ENCODE measurements at places on chromosomes 6 and 20.

DNA sequence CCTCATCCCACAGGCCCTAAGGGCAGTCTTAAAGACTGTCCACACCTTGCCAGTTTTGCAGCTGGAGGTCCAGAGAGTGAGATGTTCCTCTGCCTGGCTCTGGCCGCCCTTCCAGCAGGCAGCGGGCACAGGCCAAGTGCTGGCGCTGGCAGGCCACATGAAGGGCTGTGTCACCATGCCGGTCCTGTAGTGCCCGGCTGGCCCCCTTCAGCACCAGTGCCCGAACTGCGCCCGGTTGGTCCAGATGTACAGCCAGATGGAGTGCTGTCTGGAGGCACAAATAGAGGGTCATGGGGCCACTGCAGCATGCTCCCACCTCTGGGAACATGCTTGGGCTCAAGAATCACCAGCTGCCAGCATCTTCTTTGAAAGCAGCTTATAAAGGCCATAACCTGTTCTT lies 3.8 kb downstream of the NFKBIE start:
- DNase-seq: no peak

GRCh38 chr20:1831606-1832005 lies 63.6 kb upstream of the SIRPA start:
- DNase-seq: no peak

DNA sequence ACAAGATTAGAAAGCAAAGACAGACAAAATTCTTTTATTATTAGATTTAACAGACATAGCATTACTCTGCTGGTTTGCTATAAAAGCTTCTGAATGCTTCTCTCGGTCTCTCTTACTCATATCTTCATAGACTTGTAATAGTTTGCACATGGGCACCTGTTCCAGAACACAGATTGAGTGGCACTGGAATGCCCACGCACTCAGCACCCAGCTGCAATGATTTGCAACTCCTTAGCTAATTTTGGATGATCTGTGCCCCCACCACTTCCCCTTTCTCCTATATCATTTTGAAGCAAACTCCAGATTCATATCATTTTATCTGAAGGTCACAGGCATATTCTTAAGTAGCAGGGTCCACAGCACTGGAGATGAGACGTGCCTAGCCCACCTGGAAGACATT lies 148.8 kb downstream of the CFAP61 start:
- no peak for DNase-seq

GRCh38 chr20:2312876-2313275 lies 17.1 kb downstream of the TGM3 start:
- DNase-seq: no peak

DNA sequence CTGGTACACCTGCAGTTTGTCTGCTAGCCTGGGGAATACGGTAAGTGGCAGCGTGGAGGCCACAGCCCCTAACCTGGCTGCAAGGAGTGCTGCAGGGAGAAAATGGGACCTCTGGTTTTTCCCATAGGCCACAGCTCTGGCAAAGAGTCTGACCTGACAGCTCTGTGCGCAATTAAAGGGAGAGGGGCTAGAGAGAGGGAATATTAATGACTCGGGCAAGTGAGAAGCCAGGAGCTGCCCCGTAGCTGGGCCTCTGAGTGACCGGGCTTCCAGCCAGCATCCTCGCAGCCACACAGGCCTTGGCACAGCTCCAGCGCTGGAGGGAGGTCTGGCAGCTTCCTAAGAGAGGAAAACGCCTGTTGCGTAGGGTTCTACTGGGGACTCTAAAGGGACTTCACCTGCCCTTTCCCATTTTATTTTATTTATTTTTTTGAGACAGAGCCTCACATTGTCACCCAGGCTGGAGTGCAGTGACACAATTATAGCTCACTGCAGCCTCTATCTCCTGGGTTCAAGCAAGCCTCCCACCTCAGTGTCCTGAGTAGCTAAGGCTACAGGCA lies 18.2 kb upstream of the OCSTAMP start:
- DNase-seq: no peak

DNA sequence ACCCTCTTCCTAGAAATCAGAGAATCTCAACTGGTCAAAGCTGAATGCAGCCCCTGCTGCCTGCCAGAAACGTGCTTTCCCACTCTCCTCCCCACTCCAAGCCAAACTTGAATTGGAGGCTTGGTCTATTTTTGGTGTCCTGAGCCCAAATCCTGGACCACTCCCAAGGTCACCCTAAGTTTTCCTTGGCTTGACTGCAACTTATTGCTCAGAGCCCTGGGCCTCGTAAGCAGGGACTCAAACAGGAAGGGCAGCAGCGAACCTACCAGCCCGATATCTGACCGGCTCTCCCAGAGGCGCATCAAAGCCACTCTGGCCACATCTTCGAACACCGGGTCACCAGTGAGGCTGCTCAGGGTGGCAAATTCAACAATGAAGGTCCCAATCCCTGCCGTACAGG lies 12.7 kb downstream of the EDEM2 start:
- DNase-seq: no peak

DNA sequence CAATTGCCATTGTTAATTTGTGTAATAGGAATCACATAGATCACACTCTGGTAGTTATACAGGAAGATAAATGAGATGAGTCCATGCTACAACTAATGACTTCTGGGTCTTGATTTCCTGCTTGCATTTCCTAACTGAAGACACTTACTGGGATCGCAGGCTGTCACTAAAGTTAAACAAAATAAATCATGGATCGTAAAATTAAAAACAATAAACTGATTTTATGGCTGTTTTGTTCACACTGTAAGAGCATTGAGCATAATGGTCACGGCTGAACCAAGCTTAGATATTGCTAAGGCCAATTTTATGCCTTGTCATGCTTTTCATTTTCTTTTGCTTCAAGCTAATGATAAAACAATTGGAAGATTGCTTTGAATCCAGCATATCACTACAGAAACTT lies 332.5 kb upstream of the CITED2 start:
- DNase-seq: no peak

GRCh38 chr6:35014341-35014740 lies 125.3 kb downstream of the ANKS1A start:
- DNase-seq: no peak

DNA sequence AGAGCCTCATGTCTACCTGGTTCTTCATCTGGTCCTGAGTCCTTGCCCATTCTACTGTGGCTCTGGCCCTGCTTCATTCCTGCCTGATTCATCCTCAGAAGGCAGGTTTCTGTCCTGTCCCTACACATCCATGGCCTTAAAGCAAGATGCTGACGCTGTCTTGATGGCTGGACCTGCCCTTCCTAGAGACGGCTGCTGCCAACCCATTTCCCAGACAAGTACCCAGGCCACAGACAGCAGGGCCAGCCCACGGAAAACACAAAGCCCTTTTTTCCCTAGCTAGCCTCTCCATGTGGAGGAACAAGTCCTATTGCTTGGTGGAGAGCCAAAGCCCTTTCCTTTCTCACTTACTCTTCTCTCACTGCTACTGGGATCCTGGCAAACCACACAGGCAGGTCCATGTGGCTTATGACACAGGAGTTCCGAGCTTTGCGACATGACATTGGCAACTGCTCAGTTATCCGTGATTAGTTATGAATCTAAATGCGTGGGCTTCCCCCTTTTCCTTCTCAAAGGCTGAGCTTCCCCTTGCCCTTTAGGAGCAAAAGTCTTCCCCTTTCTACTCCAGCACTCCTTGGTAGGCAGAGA lies 72.9 kb downstream of the SLC22A3 start:
- no peak for DNase-seq

DNA sequence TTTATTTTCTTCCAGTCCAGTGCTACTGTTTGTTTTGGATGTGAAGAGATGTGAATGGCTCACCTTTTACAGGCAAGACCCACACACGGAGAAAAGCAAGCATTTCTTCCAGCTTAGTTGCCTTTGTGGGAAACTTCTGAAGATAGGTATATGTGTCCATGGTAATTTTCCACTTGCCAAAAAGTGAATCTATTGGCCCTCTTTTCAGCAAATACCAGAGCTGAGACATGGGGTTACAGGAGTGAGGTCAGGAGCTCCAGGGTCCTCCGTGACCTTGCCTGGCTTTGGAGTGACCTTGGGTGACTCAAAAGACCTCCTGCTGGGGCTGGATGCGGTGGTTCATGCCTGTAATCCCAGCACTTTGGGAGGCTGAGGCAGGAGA lies 166.7 kb downstream of the SCML4 start:
- DNase-seq: no peak

- no peak for DNase-seq
These were observed 9.8 kb downstream of the RGS17 start for GRCh38 chr6:153121311-153121710.

DNA sequence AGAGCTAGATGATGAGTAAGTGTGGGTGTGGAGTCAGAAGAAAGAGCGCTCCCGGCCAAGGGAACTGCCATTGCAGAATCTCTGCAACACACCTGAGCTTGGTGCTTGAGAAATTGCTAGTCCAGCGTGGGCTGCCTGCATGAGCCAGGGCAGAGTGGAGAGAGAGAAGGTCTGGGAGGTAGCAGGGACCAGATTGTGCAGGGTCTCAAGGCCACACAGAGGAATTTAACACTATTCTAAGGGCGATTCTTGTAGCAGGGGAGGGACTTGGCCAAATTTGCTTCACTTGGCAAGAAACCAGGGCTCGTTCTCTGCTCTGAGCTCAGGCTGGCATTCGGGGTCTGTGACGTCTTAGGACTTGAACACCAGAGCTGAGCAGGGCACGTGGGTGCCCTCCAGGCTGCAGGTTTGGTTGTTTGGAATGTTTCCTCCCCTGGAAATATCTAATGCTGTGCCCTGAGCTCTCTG lies 53.5 kb downstream of the BCAS4 start:
- no peak for DNase-seq

GRCh38 chr6:166156942-166157341 lies 10.7 kb downstream of the TBXT start:
- DNase-seq: no peak

- no peak for DNase-seq
These were observed 136.7 kb downstream of the MMUT start for GRCh38 chr6:49326347-49326746.

DNA sequence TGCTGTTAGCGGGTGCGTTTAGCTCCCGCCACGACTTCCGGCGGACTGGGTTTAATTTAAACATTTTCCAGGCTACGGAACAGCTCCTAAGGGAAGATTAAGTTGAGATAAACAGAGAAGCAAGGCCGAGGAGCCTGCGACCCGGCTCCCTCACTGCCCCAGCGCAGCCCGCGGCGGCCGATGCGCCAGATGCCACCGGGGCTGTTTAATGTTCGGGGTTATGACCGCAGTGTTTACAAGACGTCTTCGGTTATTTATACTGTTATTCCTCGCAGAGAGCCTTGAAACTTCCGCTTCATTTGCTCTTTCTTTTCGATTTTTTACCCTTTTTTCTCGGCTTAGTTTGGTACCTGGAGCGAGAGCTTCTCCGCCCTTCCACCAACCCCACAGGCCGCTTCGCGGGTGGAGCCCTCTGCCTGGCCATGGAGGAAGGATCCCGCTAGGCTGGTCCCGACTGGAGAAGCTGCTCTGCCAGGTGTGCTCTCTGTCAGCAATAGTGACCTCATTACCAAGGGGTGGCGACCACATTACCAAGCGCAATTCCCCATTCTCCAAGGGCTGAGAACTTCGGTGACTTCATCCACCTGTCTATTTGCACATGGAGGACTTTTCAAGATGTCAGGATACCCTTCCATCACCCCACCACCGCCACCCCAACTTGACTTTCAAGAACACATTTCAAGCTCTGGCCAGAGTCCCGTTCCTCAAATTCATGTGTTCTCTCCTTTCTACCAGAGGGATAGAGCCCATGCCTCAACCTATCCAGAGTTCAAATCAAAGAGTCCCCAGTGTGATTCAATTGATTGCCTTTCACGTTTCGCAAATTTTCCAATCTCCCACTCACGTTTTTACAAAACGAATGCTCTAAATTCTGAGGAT lies 4.1 kb downstream of the TCF21 start:
- no peak for DNase-seq

GRCh38 chr6:41635365-41635764 lies 2.9 kb upstream of the MDFI start:
- DNase-seq: no peak

- no peak for DNase-seq
These were observed 46.7 kb upstream of the CLIC5 start for GRCh38 chr6:46062312-46062711.

DNA sequence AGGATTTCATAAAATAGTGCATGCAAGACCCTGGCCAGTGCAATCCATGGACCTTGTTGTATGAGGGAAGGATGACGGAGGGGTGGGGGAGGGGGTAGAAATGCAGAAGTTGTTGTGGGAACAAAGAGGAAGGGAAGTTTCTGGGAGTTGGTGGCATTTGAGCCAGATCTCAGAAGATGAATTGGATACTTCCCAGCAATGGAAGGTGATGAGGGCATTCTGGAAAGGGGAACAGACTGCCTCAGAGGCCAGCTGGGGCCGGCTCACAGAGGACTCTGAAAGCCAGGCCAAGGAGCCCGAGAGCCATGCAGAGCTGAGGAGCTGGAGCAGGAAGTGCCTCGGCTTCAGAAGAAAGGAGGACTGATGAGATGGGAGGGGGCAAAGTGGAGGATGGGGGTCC lies 2.7 kb downstream of the TMEM74B start:
- DNase-seq: no peak

GRCh38 chr6:56789879-56790278 lies 147.2 kb upstream of the DST start:
- DNase-seq: no peak

DNA sequence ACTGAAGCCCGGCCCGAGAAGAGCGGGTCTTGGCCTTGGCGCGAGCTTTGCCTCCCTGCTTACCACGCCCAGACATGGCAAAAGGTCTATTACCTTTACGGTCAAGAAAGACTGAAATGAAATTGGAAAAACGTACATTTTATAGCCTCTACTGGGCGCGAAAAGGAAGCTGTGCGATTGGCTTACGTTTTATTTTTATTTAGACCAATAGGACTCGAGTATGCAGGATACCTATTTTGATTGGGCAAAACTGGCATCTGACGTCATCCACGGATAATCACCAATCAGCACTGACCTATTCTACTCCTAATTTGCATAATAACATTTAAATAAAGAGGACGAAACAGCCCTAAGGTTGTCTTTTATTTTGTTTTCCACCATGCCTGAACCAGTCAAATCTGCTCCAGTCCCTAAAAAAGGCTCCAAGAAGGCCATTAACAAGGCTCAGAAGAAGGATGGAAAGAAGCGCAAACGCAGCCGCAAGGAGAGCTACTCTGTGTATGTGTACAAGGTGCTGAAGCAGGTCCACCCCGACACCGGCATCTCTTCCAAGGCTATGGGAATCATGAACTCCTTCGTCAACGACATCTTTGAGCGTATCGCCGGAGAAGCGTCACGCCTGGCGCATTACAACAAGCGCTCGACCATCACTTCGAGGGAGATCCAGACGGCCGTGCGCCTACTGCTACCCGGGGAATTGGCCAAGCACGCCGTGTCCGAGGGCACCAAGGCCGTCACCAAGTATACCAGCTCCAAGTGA lies 97.4 kb downstream of the OR2B2 start:
- DNase-seq: no peak
